Activated CD4-positive, CD25-positive, alpha-beta regulatory T cell treated with anti-CD3 and anti-CD28 coated beads, Interleukin-2, amount 50 U/mL, for 16 hours (primary cell): ENCODE measurements at places on chromosomes 3 and 15.

GRCh38 chr3:69300296-69300695, 85.6 kb downstream of the FRMD4B start:
- no peak for DNase-seq

- DNase-seq = no peak
These were observed 22.5 kb downstream of the PLCL2 start for GRCh38 chr3:16907243-16907642.

GRCh38 chr3:3015185-3016089, 94.7 kb downstream of the IL5RA start:
- no peak for DNase-seq

- no peak for DNase-seq
These were observed 455.7 kb downstream of the FOXP1 start for GRCh38 chr3:71127844-71128243.

DNA sequence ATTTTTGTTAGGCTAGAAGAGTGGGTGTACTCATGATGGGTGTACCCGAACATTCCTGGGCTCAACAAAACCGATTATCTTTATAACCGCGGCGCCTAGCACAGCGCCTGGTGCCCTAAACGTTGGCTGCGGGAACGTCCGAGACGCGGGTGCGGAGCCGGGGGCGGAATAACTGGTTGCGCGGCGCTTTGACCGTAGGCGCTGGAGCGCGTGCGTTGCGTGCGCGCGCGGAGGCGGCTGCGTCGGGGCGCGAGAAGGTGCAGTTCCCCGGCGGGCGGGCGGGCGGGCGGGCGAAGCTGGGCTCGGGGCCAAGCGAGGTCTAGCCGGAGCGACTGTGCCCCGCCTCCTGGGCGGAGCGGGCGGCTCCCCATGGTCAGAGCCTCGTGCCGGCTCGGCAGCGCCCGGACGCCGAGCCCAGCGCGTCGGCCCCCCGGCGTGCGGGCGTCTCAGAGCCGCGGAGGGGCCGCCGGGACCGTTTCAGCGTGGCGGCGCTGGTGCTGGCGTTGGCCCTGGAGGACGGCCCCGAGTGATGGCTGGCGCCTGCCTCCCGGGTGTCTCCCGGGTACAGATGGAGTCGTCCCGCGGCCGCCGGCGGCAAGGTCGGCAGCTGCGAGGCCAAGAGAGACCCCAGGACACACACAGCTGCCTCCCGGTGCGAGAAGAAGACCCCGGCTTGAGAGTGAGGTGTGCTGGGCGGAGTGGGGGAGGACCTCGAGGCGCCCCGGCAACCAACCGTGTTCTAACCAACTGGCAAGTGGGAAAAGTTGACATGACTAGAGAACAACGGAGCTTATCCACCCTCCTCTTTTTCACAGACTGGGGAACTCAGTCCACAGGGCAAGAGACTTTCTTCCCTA, at the start of gene PLAAT1:
Gene PLAAT1, plus strand, starts transcription at position 373 of the 857 bp plus-strand sequence. CDS start 14,429 bp downstream, outside the sequence.
- no peak for DNase-seq

- DNase-seq = no peak
These were observed 207.3 kb downstream of the NECTIN3 start for GRCh38 chr3:111278959-111279358.

DNA sequence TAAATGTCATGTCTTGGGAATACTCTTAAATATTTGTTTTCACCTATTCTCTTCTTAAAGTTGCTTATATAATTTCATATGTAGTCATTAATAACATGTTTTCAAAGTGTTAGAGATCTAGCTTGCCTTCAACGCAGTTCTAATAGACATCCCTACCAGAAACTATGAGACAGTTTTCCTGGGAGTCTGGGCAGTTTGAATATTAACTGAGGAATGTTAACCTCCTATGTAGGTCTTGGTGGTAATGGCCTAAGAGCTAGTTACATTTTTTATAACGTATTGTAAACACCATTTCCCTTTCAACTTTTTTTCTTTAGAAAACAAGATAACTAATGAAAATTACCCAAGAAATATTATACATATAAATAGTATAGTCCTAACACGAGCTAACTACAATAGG, 328.2 kb downstream of the TIGIT start:
- no peak for DNase-seq

GRCh38 chr3:192935441-192935840, 17.8 kb upstream of the MB21D2 start:
- DNase-seq = no peak

DNA sequence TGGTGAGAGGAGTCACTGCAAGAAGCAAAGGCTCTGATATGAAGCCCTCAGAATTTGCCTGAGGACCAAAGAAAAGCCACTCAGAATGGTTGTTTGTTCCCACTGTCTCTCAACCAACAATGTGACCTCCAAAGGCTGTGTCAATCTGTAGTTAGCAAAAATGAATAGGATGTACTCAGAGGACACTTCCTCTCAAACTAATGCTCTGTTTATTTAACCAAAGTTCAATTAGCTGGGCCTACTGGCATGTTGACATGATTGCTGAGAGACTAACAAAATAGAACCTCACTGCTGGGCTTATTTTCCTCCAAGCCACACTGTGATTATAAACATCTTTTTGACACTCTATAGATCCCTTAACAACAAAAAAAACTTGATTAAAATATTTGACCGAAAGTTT, 522.5 kb downstream of the OCA2 start:
- DNase-seq = no peak

- no peak for DNase-seq
These were observed 196.0 kb upstream of the BCL6 start for GRCh38 chr3:187941135-187941847.

DNA sequence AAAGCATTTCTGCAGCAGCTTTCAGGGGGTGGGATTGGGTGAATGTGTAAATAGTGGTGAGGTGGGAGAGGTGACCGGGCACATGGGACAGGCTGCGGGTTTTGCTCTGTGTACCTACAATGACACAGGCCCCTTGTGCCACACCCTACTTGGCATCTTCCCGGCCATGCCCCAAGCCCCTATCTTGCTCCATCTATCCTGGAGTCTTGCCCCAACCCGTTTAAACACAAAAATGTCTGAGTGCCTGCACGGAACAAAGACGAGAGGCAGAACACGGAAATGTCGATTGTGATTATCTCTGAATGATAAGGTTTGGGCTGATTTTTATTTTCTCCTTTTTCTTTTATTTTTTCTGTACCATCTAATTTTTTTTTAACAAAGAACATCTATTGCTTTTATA, 46.0 kb upstream of the SLC6A1 start:
- DNase-seq = no peak

- no peak for DNase-seq
These were observed 40.0 kb downstream of the CTXND1 start for GRCh38 chr15:80211976-80212375.

- no peak for DNase-seq
These were observed 83.6 kb upstream of the TSEN2 start for GRCh38 chr3:12400616-12401194.

DNA sequence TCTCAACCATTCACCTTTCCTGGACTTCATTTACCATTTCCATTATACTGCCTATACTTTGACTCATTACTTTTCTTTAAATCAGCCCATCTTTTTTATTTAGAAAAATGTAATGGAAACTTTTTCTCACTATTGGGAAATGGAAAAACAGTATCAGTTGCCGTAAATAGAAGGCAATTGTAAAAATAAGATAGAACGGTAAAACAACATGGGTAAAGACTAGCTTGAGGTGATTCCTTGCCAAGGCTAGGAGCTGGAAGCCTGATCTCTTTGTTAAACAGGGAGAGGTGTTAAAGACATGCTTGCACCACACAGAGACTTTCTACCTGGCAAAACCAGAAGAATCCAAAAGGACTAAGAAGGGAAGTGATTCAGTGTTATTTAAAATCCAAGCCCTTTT, 5.9 kb downstream of the FGD5 start:
- DNase-seq = no peak

- no peak for DNase-seq
These were observed 145.6 kb upstream of the SLC2A2 start for GRCh38 chr3:171172070-171172469.

DNA sequence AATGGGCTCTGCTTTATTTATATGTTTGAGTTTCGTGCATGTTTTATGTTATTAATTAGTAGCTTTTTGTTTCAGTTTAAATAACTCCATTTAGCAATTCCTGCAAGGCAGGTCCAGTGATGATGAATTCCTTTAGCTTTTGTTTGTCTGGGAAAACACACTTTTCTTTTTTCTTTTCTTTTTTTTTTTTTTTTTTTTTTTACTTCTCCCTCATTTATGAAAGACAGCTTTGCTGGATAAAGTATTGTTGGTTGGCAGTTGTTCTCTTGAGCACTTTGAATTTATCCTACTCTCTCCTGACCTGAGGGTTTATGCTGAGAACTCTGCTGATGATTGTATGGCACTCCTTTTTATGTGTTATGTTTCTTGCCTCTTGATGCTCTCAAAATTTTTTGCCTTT, 35.7 kb downstream of the TMEM39A start:
- no peak for DNase-seq

DNA sequence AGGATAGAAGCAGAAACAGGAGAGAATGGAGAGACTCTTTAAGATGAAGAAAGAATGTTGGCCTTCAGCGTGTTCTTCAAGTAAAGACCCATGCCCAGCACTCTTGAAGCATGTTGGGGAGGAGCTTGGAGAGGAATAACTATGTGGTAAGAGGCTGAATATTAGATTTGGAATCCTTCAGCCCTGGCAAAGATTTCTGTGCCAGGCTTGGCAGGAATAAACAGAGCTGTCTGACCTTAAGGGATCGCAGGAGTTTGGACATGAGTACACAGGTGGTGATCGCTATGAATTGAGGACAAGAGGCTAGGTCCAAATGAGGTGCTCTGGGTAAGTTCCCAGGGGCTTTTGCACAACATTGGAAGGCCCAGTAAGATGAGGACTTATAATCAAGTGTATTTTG, 132.6 kb upstream of the TBL1XR1 start:
- no peak for DNase-seq

- DNase-seq = no peak
These were observed 13.0 kb downstream of the EFCC1 start for GRCh38 chr3:129014148-129014547.
